ENCODE measurements at places on chromosomes 12 and 14. TPM values are rescaled to one million over a fixed set of nuclear protein-coding genes. Genes with fewer than 3 reads are reported as not detected.

DNA sequence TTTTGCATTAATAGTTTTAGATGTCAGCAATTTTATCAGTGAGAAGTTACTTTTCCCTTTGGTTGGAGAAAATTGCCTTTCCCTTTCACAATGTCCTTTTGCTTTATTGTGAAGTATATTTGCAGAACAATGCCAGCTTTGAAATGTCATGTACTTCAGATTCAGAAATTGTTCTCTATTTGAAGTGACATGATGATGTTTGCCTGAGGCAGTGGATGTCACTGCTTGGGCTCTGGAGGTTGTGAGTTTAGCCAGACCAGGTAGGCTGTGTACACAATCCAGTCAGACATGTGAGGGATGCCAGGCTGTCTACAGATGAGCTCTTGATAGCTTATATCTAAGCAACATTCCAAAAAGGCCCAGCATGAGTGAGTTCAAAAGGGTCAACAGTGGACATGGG, 451.9 kb upstream of the FBXO33 start:
- DNase-seq = no peak

GRCh38 chr12:29544428-29545101, 47.1 kb upstream of the OVCH1 start:
- no peak for DNase-seq

GRCh38 chr12:110244372-110244771, 36.7 kb upstream of the ATP2A2 start:
- no peak for DNase-seq

DNA sequence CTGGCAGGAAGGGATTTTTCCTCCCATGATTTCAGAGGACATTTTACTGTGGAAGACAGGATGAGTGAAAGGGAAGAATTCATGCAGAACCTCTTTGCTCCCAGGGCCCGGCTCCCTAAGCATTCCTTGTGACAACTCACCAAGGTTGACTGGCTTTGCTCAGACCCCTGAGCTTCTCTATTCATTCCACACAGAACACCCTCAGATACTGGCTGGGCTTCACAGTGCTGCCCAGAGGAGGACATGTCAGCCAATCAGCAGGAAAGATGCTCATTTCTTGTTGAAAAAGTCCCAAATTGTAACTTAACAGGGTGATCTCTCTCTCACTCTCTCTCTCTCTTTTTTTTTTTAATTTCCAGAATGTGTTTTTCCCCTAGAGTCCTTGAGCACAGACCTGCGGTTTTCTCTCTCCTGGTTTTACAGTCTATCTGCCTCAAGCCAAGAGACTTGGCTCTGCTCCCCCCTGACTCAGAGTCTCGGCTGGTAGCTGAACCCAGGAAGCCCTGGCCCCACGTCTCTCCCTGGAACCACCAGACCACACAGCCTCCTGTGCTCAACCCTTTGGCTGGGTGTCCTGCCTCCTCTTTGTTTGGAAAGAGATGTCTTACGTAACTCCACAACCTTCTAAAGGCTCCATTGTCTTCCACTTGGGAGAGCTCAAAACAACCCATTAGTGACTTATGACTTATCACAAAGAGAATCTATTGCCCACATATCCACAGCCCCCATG, 43.9 kb downstream of the SSPN start:
- DNase-seq = peak; percentile 17

DNA sequence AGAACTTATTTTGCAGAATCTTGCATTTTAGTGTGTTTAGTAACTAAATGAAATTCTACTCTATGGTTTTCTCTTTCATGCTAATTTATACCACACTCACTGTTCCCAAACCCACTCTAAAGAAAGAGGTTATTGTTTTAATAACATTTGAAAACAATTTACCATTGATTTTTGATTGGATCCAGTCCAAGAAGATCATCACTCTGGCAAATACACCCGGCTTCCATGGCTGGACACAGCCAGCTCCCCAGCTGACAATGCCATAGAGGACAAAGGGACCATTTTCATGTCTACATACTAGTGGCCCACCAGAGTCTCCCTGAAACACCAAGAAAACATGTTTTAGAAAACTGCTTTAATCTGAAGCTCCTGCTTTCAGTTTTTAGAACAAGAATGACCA, 42.4 kb downstream of the OVCH1 start:
- peak; percentile 36 for DNase-seq

GRCh38 chr12:91316907-91317269, 134.3 kb upstream of the DCN start:
- DNase-seq = no peak

DNA sequence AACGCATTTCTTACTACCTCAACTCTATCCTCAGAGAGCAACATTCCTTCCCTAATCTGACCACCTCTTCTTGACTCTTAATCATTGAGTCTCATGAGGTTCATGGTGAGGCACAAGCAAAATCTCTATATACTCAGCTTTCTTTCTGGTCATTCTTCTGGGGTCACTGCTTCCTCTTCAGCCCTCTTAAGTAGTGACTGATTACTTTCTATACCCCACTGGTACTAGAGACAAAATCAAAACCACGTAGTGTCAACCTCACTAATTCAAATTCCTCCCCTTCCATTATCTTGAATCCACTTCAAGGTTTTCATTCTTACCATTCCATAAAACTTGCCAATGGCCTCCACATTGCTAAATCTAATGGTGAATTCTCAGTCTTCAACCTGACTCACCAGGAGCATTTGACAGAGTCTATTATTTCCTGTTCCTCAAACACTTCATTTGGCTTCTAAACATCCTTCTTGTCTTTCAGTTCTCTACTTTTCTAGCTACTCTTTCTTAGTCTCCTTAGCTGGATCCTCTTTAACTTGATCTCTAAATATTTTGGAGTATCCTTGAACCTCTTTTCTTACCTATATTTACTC, 6.8 kb downstream of the WDHD1 start:
- DNase-seq = no peak

- DNase-seq = no peak
Observed at GRCh38 chr12:53996240-53997203, 3.4 kb upstream of the HOXC9 start.

- DNase-seq = no peak
Observed at GRCh38 chr12:51395283-51396230, 4.4 kb upstream of the GALNT6 start.

DNA sequence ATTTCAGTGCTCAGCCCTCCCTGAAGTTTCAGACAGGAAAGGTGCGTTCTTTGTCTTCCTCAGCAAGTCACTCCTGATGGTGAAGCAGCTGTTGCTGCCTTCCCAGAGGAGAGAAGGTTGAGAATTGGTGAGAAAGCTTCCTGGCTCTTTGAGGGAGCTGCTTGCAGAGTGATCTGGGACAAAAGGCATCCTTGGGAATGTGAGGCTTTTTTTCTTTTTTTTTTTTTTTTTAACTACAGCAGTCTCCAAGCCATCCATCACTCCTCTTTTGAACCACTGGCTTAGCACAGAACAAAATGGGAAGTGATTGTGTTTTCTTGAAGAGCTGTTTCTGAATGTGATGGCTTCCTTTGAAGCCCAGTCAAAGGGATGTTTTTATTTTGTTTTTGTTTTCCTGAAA, 120.4 kb upstream of the LRIG3 start:
- DNase-seq = no peak

DNA sequence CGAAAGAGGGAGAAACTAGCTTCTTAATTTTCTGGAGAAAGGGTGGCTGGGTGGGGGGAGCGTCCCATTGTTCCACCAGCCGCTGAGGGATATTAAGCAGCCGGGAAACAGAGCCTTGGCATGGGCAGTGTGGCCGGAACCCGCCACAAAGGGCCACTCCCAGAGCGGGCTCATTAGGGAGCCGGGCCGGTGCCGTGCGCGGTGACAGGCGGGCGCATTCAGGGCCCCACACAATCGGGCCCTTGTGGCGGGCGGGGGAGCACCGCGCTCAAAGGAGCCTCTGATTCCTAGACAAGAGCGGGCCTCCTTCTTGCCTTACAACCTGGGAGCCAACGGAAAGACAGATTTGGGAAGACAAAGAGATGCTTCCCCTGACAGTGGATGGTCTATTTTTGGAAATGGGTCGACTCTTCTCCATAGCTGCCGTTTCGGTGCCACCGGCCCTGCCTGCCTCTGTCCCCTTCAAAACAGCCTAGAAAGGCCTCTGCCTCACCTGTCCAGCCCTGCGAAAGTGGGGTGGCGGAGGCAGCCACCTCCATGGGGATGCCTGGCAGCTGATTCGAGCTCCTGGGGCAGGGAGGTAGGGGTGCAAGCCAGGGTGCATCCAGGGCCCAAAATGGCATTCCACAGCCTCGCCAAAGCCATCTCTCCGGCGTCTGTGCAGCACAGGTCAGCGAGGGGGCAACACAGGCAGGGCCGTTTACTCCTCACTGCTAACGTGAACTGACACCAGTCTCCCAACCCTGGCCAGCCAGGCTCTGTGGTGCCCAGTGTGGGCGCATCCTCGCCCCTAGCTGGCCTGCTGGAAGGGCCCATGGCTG, 10.9 kb downstream of the CCDC85C start:
- DNase-seq = no peak

- no peak for DNase-seq
Observed at GRCh38 chr14:90274808-90275457, 18.6 kb downstream of the PSMC1 start.

The RGS6 gene
- total RNA-seq = 6.9 TPM

The PPP1R13B gene
- total RNA-seq = 15.8 TPM

The LTBR gene
- 1.9 TPM for total RNA-seq

The NOVA1 gene
- total RNA-seq = 58.3 TPM

The RASSF9 gene
- 0.47 TPM for total RNA-seq

The DEGS2 gene
- total RNA-seq = 1.4 TPM

The PLCZ1 gene
- not detected for total RNA-seq

The SPIC gene
- total RNA-seq = 0.16 TPM

The FAIM2 gene
- total RNA-seq = 22.3 TPM

The PLEKHD1 gene
- 0.16 TPM for total RNA-seq

The SLC17A8 gene
- total RNA-seq = 1.2 TPM

The SRSF9 gene
- total RNA-seq = 87.8 TPM
